ENCODE measurements at places on chromosomes 6 and 20.

GRCh38 chr20:39785252-39785917 is 823.2 kb downstream of the DHX35 start:
- no peak for DNase-seq

DNA sequence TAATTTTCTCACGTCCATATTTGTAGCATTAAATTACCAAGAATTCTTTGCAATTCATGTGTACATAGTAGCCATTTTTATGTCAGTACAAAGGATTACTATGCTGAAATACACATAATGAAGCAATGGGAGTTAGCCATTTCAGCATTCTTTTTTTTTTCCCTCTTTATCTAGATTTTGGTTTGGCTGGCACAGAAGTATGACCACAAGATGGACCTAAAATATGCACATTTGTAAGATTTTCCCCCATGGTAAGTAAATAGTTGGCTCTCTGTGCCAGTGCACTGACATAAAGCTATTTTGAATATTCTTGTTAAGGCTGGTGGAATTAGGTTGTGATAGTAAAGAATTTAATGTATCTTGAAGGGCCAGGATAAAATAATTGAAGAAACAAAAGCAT is 486.1 kb upstream of the BTBD3 start:
- no peak for DNase-seq

GRCh38 chr20:31822421-31823330 is 3.5 kb downstream of the MYLK2 start:
- peak; percentile 63 for DNase-seq

GRCh38 chr6:134764741-134765140 is 185.2 kb downstream of the ALDH8A1 start:
- DNase-seq: no peak

GRCh38 chr20:10985536-10985935 is 311.7 kb upstream of the JAG1 start:
- no peak for DNase-seq

- no peak for DNase-seq
These were observed 61.1 kb downstream of the SLC2A10 start for GRCh38 chr20:46770330-46771194.

DNA sequence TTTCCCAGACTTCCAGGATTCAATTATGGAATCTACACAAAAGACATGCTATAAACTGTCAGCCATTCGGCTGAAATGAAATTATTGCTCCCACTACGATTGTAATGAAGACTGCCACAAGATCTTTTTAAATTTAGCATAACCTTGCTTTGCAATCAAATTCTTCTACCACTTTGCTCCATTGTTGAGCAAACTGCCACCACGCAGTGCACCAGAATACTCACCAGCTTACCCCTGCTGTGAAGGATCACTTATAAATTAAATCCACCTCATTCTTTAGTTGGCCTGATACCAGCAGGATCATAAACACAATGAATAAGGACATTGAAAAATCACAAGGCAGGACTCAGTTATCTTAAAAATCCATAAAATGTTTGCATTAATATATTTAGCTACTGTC is 151.8 kb upstream of the PRND start:
- no peak for DNase-seq

GRCh38 chr6:54403096-54403495 is 94.9 kb downstream of the TINAG start:
- no peak for DNase-seq

DNA sequence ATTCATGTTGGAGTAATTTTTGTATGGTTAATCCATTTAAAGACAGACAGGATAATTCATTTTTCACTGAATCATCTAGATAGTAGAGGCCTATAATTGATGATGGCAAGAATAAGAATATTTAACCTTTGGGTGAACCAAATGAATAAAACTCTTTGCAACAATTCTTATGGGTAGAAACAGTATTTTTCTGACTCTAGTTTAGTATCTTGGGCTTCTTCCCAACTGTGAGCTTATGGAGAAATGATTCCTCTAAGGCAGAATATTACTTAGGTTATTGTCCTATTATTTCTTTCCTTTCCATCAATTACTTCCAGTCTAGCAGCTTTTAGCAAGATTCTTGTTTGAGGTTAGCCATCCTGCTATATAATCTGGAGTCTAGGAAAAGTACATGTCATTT is 734.9 kb upstream of the FLRT3 start:
- no peak for DNase-seq

- no peak for DNase-seq
These were observed 140.8 kb upstream of the RIN2 start for GRCh38 chr20:19617256-19617655.

DNA sequence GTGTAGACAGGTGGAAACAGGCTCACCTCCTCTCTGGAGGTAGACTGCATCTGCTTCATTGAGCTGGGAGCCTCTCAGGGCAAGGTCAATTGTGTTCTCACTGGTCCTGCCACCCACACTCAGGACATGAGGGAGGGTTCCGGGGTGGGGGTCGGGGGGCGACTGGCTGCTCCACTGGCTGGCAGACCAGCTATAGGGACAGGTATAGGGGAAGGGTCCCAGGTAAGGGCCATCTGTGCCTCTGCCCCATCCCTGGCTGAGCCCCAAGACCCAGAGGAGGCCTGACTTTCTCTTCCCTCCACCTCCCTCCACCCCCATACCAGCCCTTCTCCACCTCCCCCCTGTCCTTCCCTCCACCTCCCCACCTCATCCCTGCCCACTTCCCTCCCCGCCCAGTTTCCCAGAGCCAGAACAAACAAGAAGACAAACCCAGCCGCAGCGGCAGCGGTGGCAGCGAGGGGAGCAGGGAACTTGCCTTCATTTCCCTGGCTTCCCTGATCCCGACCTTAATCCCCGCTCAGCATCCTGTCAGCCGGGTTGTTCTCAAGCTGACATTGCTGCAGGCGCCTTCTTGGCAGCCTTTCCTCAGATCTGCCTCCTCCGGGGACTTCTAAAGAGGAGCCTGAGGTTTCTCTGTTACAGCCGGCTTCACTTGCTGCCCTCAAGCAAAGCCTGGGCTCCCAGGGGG is 18.3 kb upstream of the FOXP4 start:
- DNase-seq: no peak

DNA sequence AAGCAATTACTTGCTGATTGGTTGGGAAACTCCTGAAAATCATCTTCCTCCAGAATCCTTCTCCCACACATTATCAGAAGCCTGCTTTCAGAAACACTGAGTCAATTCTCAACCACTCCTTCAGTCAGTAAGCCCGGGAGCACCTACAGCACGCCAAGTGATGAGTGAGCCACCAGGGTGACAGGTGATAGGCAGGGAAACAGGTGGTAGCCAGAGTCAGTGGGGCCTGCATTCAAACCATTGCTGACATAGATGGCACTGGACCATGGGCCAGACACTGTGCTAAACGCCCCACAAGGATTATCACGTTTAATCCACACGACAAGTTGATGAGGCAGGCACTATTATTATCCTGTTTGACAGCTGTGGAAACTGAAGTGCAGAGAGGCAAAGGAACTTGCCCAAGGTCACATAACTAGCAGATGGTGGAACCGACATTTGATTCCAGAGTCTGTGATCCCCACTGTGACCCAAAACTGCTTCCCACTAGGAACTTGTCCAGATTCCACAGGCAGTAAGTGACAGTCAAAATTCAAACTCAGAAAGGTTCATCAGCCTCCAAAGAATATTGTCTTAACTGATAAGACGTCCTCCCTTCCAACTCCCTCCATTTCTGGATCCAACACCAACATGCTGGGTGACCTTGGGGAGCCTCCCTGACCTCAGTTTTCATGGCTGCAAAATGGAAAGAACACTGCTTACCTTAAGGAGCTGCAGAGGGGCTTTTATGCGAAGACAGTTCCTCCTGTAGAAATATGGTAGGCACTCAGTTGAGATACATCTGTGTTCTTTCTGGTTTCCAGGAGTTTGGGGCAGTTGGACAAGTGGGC is 23.9 kb upstream of the TOP1 start:
- no peak for DNase-seq

DNA sequence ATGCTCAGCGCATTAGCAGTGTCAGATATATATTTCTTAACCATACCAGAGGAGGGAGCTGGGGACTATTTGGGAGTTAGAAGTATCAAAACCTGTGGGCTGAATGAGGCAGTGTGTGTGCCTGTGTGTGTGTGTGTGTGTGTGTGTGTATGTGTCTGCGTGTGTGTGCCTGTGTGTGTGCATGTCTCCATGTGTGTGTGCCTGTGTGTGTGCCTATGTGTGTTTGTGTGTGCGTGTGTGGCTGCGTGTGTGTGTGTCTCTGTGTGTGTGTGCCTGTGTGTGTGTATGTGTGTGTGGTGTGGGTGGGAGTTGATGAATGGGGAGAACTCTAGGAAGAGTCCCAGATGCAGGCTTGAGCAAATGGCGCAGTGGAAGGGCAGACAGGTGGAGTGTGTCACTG is 92.9 kb downstream of the PAX1 start:
- DNase-seq: no peak

DNA sequence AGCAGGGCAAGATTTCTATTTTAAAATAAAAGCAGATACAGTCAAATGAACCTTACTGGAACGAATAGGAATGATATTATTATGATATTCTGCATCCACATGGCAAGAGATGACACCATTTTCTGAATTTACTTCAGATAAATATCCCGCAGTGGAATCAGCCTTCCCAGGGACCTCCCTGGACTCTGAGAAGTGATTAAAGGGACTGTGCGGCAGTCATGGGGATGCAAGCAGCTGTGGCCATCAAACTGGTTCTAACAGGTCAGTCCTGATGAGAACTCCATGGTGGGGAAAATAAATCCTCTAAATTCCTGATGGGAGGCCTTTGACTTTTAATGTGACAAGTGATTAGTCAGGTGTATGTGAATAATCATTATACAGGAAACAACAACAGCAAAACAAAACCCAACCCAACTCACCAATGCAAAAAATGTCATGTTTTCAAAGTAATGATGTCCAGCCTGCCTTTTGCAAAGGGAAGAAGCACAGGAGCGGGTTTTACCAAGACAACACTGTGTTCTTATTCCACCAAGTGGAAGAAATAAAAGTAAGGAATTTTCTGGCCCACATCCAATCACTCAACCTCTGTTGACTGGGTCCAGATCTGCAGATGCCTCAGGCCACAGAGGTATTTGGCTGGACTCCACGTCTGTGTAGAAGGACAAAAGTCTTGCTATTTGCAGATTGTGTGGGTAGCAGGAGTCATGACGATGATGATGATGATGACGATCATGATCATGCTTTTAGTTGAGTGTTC is 61.9 kb upstream of the CITED2 start:
- DNase-seq: peak; percentile 66

GRCh38 chr6:160788806-160789205 is 86.8 kb downstream of the PLG start:
- DNase-seq: no peak

DNA sequence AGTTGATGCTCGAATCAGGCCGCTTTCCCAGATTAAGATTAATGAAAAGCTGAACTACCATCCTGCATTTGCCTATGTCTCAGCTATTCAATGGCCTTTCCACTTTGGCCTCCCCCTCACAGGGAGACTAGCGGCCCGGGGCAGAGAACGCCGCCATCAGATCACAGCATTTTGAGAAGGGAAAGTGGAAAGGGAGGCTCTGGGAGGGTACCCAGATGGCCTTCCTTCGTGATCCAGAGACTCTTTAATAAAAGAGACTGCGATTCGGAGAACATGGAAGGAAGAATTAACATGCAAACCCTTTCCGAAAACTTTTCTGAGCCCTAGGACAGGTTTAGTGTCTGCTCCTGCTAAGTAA is 533 bp downstream of the MRPS18A start:
- DNase-seq: no peak

GRCh38 chr6:109498052-109498451 is 15.0 kb upstream of the ZBTB24 start:
- no peak for DNase-seq

GRCh38 chr6:81465859-81466258 is 286.6 kb downstream of the TENT5A start:
- DNase-seq: peak; percentile 6

- DNase-seq: no peak
These were observed 89.4 kb downstream of the HS3ST5 start for GRCh38 chr6:114253431-114253830.

DNA sequence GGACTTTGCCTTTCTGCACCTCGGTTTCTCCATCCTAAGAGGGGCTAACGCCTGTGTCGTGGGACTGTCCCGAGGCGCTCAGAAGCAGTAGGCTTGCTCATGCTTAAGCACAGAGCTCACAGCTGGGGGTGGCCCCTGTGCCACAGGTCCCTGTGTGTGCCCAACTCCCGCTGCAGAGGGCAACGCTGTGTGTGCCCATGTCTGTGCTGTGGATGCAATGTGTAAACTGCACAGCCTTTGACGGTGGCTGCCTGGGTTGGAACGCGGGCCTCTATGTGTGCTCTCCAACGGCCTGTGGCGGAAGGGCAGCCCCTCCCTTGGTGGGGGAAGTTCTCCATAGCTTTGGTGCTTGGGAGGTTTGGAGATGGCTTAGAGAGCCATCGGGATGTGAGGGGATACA is 10.7 kb upstream of the GATA5 start:
- DNase-seq: no peak

GRCh38 chr6:4553387-4553786 is 222.8 kb upstream of the CDYL start:
- DNase-seq: no peak

DNA sequence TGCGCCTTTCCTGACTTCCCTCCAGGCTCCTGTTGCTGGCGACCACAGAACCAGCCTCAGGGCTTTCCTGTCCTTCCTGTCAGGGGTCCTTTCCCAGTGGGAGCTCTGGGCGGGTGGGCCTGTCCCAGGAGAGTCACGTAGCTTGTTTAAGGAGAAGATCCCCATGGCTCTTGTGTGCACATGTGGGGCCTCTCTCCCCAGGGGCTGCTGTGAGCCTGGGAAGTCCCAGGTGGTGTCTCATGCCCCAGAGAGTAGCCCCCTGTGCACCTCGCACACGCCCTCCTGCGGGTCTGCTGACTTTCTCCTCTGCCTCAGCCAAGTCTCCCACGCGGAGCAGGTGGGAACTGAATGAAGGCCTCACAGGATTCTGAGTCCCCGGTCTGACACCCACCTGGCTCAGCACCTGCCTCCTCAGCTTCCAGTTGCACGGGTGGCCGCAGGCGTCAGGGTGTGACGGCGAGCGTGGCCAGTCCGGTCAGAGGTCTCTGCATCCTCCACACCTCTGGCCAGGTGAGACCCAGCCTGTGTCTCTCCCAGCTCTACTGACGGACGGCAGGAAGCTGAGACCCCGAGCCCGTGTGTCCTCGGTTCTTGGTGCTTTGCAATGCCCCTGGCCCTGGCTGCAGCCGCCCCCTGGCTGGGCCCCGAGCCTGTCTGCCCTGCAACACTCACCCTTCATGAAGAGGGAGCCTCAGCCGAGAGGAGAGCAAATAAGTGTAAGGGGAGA is 5.6 kb upstream of the NKAIN4 start:
- DNase-seq: no peak

DNA sequence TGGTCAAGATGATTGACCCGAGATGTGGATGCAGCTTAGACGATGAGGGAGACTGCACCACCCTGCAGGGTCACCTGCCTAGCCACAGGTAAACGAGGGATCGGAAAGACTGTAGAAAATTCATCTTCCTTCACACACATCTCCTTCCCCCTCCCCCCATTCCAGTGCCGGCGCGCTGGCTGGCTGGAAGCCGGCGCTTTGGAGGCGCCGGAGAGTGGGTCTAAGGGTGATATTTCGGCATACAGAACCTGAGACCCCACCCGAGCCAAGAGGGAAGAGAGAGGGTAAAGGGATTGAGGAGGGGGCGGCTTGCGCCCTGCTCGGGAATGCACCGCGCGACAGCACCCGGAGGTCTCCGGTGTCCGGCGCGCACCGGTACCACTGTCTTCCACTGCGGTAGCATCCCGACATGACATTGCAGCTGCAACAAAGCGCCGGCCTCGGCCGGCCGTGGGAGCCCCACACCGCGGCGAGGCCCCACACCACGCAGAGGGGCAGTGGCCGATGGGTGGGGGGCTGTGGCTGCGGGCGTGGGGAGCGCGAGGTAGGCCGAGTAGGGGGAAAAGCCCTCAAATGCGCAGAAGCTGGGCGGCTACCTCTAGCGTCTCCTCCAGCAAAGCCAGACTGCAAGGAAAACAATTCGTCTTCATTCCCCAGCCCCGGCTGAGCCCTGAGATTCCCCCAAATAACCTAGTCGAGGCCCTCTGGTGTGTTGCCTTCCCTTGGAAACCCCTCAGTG is 984 bp downstream of the TNFRSF21 start:
- DNase-seq: no peak
